ENCODE measurements at places on chromosomes 3 and 15.

DNA sequence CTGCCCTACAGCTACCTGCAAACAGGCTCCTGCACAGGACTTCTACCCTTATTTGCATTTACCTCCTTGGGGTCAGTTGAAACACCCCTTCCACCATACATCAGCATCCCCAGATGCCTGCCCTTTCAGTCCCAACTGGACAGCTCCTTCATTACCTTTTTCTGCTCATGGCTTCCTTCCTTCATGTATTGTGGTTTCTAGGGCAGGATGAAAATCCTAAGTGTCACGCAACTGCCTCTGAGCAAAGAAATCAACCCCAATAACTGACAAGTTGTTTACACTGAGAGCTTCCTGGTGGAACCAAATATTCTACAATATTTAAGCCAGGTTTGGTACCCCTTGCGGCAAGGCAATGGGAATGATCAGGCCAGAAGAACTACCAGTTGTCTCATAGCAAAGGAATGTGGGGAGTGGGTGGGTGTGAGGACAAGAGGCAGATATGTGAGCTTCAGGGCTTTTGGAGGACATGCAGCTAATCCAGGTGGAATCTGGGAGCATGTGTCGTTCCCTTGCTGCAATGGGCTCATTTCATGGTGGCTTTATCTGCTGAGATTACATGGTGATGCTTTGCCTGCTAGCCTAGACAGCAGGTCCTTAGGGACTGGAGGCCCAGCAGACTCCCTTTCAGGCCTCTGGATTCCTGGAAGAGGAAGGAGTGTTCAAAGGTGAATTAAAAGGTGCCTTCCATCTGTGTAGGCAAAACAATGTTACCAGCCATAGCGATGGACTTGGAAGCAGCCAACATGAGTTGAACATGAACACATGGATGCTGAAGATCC is 34.9 kb downstream of the PPCDC start:
- DNase-seq = no peak

DNA sequence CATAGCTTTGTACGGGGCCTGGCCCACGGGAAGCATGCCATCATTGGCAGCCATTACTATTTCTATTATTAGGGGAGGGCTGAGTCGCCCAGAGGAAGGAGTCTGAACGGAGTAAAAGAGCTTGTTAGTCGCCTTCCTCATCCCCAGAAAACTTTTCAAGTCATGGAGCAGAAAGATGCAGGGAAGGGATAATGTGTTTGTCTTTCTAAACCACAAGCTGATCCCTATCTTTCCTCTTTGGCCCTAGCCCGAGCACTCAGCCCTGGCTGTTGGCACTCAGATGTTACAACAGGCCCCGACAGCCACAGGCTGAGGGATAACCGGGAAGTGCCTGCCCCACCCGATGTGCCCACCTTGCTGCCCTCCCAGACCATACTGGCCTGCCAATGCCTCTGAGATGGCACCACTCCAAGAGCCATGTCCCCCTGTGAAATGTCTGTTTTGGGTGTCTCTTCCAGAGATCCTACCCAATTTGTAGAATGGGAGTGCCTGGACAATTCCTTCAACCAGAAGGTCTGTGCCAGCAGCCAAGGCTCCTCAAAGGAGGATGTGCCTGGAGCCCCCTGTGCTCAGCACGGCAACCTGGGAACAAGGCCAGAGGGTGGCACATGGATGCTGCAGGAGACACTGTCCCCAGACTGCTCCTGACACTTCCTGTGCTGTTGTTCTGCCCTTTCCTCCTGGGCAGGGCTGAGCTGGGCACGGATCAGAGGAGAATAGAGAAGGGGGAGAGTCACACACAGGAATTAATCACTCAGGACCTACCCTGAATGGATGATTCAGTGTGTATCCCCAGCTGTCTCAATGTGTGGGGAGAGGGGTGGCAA is 10.8 kb downstream of the PAK6 start:
- peak; percentile 33 for DNase-seq

- no peak for DNase-seq
Observed at GRCh38 chr15:95559875-95560394, 770.6 kb upstream of the NR2F2 start.

GRCh38 chr3:47380601-47381316 is at the start of gene PTPN23:
PTPN23 (plus strand) TSS chr3:47381021; CDS start chr3:47381097, 76 bp downstream.
- DNase-seq = peak; percentile 96

DNA sequence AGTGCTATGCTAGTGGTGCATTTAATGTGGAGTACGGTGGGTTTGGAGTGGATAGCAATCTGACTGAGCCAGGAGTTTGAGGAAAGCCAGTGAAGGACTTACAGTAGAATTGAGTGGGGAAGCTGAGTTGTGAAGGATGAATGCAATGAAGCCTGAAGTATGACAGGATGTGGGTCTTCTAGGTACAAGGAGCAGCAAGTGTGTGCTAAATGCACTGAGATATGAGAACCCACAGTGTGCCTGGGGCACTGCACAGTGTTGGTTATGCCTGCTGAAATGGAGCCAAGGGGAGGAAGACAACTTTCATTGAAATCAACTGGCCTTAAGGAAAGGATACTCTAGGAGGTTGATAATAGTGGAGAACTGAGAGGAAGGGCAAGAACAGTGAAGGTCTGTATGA is 105.5 kb upstream of the MRPL3 start:
- no peak for DNase-seq

- DNase-seq = no peak
Observed at GRCh38 chr15:34182942-34183341, 27.0 kb downstream of the KATNBL1 start.

DNA sequence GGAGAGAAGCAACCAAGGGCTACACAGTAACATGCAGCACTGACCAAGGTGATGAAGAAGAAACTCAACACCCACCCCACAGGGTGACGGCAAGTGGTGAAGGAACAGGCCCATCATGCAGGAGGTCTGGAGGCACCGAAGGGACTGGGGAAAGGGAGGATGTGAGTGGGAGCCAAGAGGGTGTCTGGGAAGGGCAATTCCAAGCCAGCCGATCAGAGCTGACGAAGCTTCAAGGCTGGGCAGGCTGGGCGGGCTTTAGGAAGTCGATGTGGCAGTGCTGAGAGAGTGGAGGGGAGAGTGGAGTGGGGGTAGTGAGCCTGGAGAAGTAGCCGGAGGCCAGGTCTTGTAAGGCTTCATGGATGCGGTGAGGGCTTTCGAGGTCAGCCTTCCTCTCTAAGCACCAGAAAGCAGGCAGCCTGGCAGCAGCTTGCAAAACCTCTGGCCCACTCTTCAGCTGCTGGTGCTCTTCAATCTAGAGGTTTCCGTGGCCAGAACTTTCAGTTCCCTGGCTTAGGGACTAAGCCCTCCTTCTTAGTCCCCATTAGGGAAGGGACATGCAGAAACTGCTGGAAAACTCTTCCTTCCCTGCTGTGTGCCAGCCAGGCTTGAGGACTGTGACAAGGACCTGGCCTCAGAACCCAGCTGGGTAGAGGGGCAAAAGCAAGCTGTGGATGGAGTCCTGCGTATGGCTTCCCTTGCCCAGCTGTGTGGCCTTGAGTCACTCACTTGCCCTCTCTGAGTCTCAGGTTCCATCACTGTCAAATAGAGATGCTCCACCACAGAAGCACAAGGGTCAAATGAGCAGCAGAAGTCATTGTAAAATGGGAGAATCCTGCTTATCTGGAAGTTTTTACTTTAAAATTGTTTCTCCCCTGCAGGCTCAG is 72.1 kb downstream of the TLE3 start:
- no peak for DNase-seq

Measured in cerebellum (tissue), 4 donors.